H9 (cell line): ENCODE measurements at places on chromosomes 11 and 22. TPM values are rescaled to one million over a fixed set of nuclear protein-coding genes. Genes with fewer than 3 reads are reported as not detected.

GRCh38 chr11:109552376-109552775, 130.4 kb downstream of the C11orf87 start:
- no peak overlapping the region for H3K4me3 ChIP-seq
- no peaks in the 10 kb centered on the region for H3K27me3 ChIP-seq
- no peaks in the 10 kb centered on the region for H3K4me1 ChIP-seq

- no peaks in the 10 kb centered on the region for H3K4me1 ChIP-seq
- H3K27ac ChIP-seq, result no peak overlapping the region
- no peaks in the 10 kb centered on the region for H3K27me3 ChIP-seq
- no peak for DNase-seq
- no peaks in the 10 kb centered on the region for H3K36me3 ChIP-seq
Observed at GRCh38 chr11:129557421-129557820, 181.8 kb downstream of the BARX2 start.

DNA sequence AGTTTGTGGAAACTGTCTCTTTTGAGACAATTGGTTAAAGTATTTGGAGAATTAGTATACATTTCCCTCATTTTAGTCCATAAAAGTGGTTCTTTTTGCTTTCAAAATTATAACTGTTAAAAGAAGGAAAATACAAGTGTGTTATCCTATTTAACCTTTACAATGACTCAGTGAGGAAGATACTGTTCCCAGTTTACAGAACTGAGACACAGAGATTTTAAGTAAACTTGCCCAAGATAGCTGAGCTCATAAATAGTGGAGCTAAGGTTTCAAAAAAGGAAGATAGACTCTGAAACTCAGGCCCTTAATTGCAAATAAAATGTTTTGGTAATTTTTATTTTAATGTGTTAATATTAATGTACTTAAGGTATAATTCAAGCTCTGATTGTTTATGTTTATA, 58.9 kb downstream of the DKK3 start:
- H3K27me3 ChIP-seq, result no peaks in the 10 kb centered on the region
- DNase-seq, result no peak
- no peaks in the 10 kb centered on the region for H3K4me1 ChIP-seq
- H3K36me3 ChIP-seq, result peaks cover 24% of the 10 kb centered on the region
- H3K4me3 ChIP-seq, result no peak overlapping the region

- no peak overlapping the region for H3K27ac ChIP-seq
- peaks cover 42% of the 10 kb centered on the region for H3K36me3 ChIP-seq
- H3K4me3 ChIP-seq, result no peak overlapping the region; the same call in 2 of the 3 replicates
- no peaks in the 10 kb centered on the region for H3K4me1 ChIP-seq
- H3K27me3 ChIP-seq, result no peaks in the 10 kb centered on the region
- peak; percentile 75 for DNase-seq
Observed at GRCh38 chr22:20128902-20129746, 2.5 kb upstream of the ZDHHC8 start.

- no peaks in the 10 kb centered on the region for H3K4me1 ChIP-seq
- no peaks in the 10 kb centered on the region for H3K27me3 ChIP-seq
- 0 out of 3 replicates have a peak overlapping the region, but pooled peaks have one; percentile 42 for H3K4me3 ChIP-seq
Observed at GRCh38 chr11:34056672-34057071, 5.1 kb downstream of the CAPRIN1 start.

DNA sequence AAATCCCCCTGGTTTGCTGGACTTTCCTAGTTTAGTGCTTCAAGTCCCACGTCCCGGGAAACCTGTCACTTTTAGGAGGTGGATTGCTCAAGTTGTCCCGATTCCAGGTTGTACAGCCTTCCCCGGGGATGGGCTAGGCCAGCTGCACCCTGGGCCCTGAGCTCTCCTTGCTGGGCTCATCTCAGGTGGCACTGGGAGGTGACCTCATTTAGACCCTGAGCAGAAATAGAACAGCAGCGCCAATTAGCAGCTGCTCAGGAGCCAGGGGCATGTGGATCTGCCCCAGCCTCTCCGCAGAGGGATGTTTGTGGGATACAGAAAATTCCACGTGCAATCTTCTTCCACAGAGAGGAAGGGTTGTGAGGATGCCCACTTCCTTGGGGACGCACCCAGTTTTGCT, 9.6 kb upstream of the CERK start:
- no peaks in the 10 kb centered on the region for H3K27me3 ChIP-seq
- no peak for DNase-seq
- H3K4me3 ChIP-seq, result no peak overlapping the region
- no peaks in the 10 kb centered on the region for H3K36me3 ChIP-seq
- H3K4me1 ChIP-seq, result no peaks in the 10 kb centered on the region
- H3K27ac ChIP-seq, result no peak overlapping the region

The MTFP1 gene
- total RNA-seq, result 46.8 and 56.8 TPM in 2 replicates

The DNAJB7 gene
- total RNA-seq, result not detected in 2 replicates

The C11orf16 gene
- 0.15 TPM in 1 of 2 replicates, not detected in the other for total RNA-seq
